Cardiac fibroblast (primary cell): ENCODE measurements at places on chromosomes 16 and 17.

DNA sequence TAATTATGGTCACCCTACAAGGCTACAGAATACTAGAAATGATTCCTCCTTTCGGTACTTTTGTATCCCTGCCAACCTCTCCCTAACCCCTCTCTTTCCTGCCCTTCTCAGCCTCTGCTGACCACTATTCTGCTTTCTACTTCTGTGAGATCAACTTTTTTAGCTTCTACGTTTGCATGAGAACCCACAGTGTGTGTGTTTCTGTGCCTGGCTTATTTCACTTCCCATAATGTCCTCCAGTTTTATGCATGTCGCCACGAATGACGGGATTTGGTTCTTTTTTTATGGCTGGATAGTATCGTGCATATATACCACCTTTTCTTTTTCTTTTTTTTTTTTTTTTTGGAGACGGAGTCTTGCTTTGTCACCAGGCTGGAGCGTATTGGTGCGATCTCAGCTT, 92.1 kb downstream of the RAP1GAP2 start:
- DNase-seq: no peak

GRCh38 chr17:42563143-42563509, 1.2 kb downstream of the COASY start:
- no peak for DNase-seq

GRCh38 chr16:84331998-84332780, 36.1 kb upstream of the ATP2C2 start:
- DNase-seq: no peak

GRCh38 chr16:78503602-78504001, 404.1 kb downstream of the WWOX start:
- DNase-seq: peak; percentile 80

DNA sequence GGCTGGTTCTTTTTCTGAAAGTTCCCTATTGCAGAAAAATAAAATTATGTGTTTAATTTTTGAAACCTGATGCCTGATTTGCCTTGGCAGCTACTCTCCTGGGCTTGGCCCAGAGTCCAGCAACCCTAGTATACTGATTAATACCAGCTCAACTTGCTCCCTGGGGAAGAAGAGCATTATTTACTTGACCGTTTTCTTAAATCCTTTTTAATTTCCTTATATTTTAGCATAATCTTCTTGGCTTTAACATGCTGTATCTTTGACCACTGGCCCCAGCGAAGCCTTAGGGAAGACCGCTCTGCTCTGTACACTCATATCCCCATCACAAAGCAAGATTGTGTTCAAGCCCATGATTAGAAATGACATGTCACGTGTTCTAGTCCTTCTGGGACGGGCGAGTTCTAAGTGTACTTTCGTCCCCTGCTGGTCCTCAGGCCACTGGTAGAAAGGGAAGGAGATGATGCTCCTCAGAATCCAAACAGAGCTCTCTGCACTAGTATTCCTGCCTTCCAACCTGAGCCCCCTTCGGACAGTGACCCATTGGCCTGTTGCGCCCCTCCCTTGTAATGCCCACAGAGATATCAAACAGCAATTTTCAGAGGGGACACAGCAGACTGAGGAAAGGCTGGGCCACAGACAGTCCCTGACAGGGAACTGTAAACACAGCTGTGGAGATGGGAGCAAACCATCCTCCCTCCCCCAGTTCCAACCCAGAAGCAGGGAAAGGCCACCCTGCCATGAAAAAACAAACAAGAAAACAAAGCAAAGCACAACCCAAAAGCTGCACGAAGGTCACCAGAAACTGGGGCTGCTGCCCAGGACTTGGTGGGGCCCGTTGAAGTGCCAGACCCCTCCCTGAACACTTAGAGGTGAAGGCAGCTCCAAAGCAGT, 4.3 kb upstream of the EZH1 start:
- peak; percentile 17 for DNase-seq

DNA sequence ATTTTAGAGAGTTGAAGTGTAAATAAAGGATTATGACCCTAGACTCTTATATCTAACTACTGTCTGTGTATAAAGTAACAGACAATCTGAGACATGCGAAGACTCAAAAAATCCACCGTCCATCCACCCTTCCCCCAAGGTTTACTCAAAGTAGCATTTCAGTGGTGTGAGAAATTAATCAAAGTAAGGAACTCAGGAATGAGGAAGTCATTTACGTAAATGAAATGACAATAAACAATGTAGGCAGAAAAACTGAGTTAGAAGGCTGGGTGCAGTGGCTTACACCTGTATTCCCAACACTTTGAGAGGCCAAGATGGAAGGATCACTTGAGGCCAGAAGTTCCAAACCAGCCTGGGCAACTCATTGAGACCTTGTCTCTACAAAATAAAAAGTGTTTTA, 19.8 kb upstream of the NTN1 start:
- no peak for DNase-seq
